T-helper 1 cell (primary cell): ENCODE measurements at places on chromosomes 7 and 10.
A peak's percentile ranks its signal among the peaks of the same experiment; 100 is the strongest.

GRCh38 chr10:128209862-128210214, 83.6 kb upstream of the MKI67 start:
- no peak for DNase-seq

- no peak for DNase-seq
These were observed 108.8 kb downstream of the ATE1 start for GRCh38 chr10:121819049-121819448.

DNA sequence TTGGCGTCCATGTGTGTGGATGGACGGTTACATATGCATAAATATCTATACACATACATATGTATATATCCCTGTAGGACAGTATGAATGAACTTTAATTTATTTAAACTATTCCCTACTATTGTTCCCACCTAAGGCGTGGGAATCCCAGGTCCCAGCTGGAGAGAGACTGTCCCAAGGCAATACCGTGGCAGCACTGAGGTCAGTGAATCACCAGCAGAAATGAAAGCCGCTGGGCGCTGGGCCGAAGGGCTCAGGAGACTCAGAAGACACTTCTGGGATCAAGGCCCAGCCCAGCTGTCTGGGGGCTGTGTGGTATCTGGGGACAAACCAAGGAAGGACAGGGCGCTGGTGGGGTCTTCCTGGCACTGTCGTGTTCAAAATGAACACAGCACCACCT, 49.6 kb upstream of the MYL10 start:
- DNase-seq: no peak

DNA sequence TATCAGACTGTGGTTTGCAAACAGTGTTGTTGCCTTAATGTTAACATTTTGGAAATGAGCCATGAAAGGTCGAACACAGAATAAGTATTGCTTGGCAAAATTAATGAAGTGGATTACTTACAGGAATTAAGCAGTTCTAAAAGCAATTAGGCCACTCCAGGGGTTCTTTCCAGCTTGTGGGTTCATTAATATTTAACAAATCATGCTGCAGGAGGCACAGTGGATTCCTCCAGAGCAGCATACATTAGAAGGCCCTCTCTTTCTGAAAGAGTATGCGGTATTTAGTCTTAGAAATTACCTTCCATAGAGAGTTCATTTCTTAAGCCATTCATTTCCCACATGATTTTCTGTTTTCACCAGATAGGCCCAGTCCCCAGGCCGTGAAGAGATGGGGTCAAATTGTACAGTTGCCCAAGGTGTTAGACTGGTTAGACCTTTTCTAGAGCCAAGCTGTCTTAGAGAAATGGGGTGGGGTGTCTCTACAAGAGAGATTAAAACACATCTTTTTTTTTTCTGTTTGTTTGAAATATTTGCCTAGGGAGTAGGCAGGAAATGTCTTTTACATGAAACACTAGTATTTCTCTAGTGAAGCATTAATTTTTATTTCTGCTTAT, 40.0 kb upstream of the AGR3 start:
- DNase-seq: no peak

DNA sequence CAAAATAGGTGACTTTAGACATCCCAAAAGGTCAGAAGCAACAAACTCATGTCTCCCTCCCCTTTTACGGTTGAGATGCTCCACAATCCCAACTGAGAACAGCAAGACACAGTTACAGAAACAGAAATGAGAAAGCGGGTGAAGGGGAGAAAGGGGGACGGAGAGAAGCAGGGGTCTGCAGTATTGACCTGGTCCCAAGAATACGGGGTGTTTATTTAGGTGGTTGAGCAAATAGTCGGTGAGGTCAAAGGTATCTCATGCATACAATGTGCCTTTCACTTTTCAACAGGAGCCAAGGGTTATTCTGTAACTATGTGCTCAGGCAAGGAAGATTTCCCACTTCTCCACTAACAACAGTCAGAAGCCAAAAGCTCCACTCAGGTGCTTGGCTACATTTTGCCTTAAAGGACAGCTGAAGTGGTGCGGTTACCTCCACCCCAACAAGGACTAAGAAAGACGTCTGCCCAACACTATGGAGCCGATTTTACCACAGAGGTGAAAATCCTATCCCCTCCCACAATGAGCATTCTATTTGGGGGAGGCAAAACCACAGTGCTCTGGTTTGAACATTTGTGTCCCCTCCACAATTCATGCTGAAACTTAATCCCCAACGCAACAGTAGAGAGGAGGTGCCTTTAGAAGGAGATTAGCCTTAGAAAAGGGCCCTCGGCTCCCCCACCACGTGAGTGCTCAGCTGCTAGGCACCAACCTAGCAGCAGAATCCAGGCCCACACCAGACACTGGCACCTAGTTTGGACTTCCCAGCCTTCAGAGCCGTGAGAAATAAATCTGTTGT, 77.9 kb downstream of the PARD3 start:
- no peak for DNase-seq

DNA sequence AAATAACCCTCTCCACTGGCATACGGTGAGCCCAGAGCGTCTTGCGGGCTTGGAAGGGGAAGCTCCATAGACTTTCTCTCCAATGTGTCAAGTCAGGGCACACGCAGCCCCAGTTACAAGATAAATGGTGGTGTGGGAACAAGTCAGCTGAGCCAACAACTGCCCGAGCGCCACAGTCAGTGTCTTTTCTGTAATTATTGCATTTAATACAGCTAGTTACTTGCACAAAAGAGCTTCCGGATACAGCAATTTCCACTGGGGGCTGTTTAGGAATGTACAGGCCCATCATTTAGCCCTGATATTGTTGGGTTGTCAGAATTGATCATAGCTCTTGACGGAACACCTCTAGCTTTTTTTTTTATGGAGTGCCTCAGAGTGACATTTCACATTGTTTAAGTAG, 193.5 kb upstream of the SP8 start:
- no peak for DNase-seq

DNA sequence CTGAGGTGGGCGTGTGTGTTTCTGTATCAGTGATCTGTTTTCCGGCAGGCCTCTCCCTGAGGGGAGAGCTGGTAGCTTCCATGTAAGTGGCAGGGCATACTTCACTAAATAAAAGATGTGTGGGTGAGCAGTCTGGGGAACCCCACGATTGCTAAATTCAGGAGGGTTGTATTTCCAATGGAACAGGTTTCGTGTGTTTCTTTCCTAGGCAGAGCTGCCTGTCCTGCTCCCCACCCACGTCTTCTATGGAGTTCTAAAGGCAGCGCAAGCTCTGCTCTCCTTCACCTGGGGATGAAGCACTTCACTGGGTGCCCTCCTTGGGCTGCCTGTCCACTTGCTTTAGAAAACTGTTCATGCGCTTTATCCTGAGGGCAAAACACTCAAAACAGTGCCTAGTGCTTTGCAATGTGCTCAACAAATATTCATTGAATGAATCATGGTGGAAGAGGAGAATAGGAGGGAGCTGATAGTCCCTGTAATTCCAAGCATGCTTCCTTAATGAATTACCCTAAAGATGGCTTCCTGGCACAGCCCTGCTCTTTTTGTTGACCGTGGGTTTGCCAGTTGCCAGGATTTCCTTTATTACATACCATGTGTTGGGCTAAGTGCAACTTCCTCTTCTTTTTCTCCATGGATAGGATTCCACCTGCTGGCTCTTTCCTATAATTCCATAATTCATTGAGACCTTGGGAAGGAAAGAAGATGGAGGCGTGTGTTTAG, 50.6 kb upstream of the SRPK2 start:
- no peak for DNase-seq

GRCh38 chr7:45148653-45148973, 9.0 kb upstream of the RAMP3 start:
- DNase-seq: no peak

- DNase-seq: no peak
These were observed 71.9 kb downstream of the FAM13C start for GRCh38 chr10:59290448-59290847.

DNA sequence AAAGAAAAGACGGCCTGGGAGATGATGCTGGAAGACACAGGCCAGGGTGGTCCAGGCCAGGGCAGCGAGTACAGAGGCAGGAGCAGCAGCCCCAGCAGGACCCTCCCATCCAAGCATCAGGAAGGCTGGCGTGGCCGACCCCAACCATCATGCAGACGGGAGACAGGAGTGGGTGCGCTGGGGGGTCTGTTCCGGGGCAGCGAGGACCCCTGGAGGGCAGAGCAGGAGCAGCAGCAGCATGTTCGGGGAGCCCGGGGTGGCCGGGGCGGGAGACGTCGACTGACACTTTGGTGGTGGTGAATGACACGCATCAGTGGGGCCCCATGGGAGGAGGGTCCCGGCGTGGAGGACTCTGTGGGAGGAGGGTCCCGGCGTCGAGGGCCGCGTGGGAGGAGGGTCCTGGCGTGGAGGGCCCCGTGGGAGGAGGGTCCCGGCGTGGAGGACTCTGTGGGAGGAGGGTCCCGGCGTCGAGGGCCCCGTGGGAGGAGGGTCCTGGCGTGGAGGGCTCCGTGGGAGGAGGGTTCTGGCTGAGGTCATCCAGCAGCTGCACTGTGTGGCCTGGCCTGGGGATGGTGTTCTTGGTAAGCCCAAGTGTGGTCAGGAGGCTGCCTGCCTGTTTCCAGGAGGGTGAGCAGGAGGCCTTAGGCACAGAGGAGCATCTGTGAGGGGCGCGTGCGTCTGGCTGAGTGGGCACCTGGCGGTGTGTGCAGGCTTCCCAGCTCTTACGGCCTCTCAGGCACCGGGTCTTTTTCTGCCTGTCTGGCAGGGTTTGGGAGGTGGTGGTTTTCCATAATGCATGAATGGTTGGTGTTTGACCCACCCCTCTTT, 38.9 kb downstream of the FAM20C start:
- DNase-seq: no peak

- no peak for DNase-seq
These were observed 44.8 kb downstream of the EGFR start for GRCh38 chr7:55063633-55064032.

- no peak for DNase-seq
These were observed 104.0 kb downstream of the SLIT1 start for GRCh38 chr10:97081621-97082235.

- peak; percentile 14 for DNase-seq
These were observed 16.2 kb upstream of the DLD start for GRCh38 chr7:107874605-107875446.

- no peak for DNase-seq
These were observed 34.9 kb downstream of the PARP12 start for GRCh38 chr7:140027858-140028257.

- DNase-seq: no peak
These were observed 42.2 kb upstream of the OPALIN start for GRCh38 chr10:96401036-96401435.

- no peak for DNase-seq
These were observed 532.5 kb downstream of the GRM8 start for GRCh38 chr7:126720232-126720631.

GRCh38 chr10:69213591-69214311, 6.4 kb upstream of the HKDC1 start:
- no peak for DNase-seq

DNA sequence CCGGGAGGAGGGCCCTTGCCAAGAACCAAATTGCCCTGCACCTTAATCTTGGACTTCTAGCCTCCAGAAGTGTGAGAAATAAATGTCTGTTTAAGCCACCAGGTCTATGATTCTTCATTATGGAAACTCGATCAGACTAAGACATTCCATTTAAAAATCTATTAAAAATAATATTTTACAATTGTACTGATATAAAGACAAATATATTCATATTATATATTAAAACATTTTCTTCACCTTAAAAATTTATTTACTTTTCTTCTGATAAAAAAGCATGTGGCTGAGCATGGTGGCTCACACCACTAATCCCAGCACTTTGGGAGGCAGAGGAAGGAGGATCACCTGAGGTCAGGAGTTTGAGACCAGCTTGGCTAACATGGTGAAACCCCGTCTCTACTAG, 72.4 kb upstream of the CHST15 start:
- no peak for DNase-seq

DNA sequence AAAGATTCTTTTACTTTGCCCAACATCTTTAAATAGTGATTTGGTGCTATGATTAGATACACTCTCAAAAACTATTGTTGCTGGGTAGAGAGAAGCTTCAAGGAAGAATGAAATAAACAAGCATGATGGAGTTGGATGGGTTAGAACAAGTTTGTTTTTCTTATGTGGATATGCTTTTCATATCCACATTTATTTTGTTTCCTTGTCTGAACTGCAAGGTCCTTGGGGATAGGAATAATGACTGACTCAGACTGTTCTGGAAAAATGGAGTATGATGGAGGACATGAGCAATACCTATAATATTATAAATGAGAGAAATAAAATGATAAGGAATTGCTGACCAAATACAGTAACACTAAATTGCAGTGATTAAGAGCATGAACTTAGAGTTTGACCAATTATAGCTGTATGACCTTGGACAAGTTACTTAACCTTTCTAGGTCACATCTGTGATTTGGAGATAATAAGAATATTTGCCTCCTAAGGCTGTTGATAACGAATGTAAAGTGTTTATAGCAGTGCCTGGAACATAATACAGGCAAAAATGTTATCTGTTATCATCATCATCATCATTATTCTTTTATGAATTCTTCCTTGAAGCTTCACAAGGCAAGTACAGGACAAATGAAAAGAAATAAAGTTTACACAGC, 847.5 kb downstream of the LRMDA start:
- no peak for DNase-seq

- DNase-seq: no peak
These were observed 7.5 kb downstream of the MNX1 start for GRCh38 chr7:157002819-157003421.

DNA sequence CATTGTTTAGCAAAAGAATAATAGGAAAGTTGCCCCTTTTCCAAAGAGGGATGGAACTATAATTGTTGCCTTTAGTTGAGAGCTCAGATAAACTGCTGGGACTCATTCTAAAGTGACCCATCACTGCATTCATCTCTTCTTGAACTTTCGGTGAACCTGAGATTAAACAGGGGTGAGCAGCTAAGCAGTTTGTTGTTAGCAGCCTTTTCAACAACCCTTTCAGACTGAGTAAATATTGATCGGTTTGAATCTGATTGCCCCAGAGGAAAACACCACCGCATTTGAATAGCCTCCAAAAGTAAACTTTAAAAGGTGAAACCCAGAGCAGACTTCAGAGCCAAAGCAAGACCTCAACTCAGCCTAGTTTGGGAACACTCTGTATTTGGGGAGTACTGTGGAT, 4.7 kb downstream of the HOXA1 start:
- no peak for DNase-seq

DNA sequence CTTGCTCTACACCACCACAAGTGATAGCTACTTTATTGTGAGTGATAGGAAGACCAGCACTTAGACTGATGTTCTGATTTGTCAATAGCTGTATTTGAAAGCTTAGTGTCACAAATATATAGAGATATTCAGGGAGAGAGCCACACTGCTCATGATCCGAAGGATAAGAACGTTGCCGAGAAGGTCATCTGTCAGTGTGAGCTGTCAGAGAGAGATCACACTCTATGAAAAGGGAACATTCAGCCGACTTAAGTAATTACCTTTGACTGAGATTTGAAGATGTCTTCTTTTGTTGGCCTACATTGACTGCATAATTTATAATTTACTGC, 322.6 kb downstream of the TFEC start:
- DNase-seq: no peak

DNA sequence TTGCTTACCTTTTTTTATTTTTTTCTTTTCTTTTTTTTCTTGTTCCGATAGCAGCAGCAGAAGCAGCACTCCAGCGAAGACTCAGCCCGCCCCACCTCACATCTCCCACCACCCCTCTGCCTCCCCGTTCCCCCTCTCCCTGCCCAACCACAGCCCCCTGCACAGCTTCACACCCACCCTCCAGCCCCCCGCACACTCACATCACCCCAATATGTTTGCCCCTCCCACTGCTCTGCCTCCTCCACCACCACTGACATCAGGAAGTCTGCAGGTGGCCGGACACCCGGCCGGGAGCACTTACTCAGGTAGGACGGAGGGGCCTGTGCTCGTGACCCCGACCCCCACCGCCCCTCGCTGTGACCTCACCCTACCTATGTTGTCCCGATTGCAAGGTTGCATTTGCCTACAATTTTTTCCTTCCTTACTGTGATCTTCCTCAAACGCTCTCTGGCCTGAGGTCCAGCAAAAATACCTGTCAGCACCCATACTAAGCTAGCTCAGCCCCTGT, 367.2 kb upstream of the GALNT17 start:
- no peak for DNase-seq
